Mesenchymal stem cell (in vitro differentiated cells and primary cell): ENCODE measurements at places on chromosomes 7 and 10.

GRCh38 chr7:100489824-100490223, 6.1 kb downstream of the NYAP1 start:
- peak; percentile 96 for DNase-seq
- H3K27ac ChIP-seq: no peak overlapping the region
- H3K27me3 ChIP-seq: no peaks in the 10 kb centered on the region
- H3K4me1 ChIP-seq: peaks cover 23% of the 10 kb centered on the region

GRCh38 chr7:146683439-146683838, 566.8 kb downstream of the CNTNAP2 start:
- peaks cover 3% of the 10 kb centered on the region for H3K4me1 ChIP-seq
- DNase-seq: peak; percentile 23
- H3K27me3 ChIP-seq: no peaks in the 10 kb centered on the region

GRCh38 chr7:24965831-24966708, 13.9 kb downstream of the OSBPL3 start:
- DNase-seq: no peak
- H3K27me3 ChIP-seq: no peaks in the 10 kb centered on the region
- peaks cover 12% of the 10 kb centered on the region for H3K4me1 ChIP-seq
- no peaks in the 10 kb centered on the region for H3K36me3 ChIP-seq

DNA sequence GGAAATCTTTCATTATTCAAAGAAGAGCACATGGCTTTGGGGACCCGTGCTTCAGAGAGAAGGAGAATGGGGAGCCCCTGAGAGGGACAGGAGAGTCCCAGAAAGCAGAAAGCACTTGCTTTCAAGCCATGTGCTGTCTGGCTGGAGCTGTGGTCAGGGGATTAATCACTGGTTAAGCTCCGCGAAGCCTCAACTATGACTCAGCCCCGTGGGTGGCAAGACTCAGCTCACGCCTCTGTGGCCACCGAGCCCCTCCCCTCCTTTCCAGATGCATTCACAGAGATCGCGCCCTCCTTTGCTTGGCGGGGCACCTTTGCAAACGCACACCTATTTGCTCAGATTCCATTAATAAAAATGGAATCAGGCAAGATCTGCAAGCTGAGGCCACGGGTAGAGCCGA, 202.9 kb upstream of the TCERG1L start:
- H3K27ac ChIP-seq: no peak overlapping the region
- no peak overlapping the region for H3K4me3 ChIP-seq
- H3K27me3 ChIP-seq: peaks cover 15% of the 10 kb centered on the region
- H3K4me1 ChIP-seq: no peaks in the 10 kb centered on the region
